Parietal lobe (tissue), 2 donors: ENCODE measurements at places on chromosomes 1 and 21. TPM values are rescaled to one million over a fixed set of nuclear protein-coding genes. Genes with fewer than 3 reads are reported as not detected.

Gene PALMD
- 49.1 TPM for total RNA-seq

Gene OR2G6
- not detected for total RNA-seq

Gene NLRP3
- 0.63 TPM for total RNA-seq

Gene S100A3
- total RNA-seq, result not detected

Gene RXRG
- total RNA-seq, result 5.3 TPM

Gene IVL
- total RNA-seq, result not detected

Gene TACSTD2
- not detected for total RNA-seq

Gene SELP
- not detected for total RNA-seq

Gene FCRL6
- not detected for total RNA-seq

Gene AMPD1
- total RNA-seq, result not detected

Gene KCNA2
- total RNA-seq, result 8.8 TPM

Gene PADI4
- total RNA-seq, result not detected

Gene PAPPA2
- 9.4 TPM for total RNA-seq

Gene UMODL1
- total RNA-seq, result not detected

Gene PRDX6
- total RNA-seq, result 35.1 TPM

Gene FNDC5
- total RNA-seq, result 16.9 TPM

Gene C1orf105
- total RNA-seq, result not detected

Gene AADACL4
- not detected for total RNA-seq

Gene PDZK1IP1
- not detected for total RNA-seq

Gene IFNLR1
- under 0.01 TPM for total RNA-seq

Gene OR6N1
- not detected for total RNA-seq

Gene CNKSR1
- total RNA-seq, result 7.2 TPM

Gene CD1B
- total RNA-seq, result not detected

Gene BARHL2
- total RNA-seq, result not detected

Gene DMRTA2
- total RNA-seq, result 5.3 TPM

Gene SLC44A3
- total RNA-seq, result 2.2 TPM

Gene ATP1A2
- total RNA-seq, result 61.7 TPM

Gene CD247
- 3.1 TPM for total RNA-seq

Gene SFN
- total RNA-seq, result 0.63 TPM

Gene LCE2C
- total RNA-seq, result not detected
